ENCODE measurements at places on chromosomes 2 and 18. TPM values are rescaled to one million over a fixed set of nuclear protein-coding genes. Genes with fewer than 3 reads are reported as not detected.

TDRD15 gene
- total RNA-seq, result not detected

DOK6 gene
- total RNA-seq, result 14.1 TPM

ARHGAP28 gene
- total RNA-seq, result 0.03 TPM

LAMA1 gene
- total RNA-seq, result 92.5 TPM

REG3A gene
- total RNA-seq, result not detected

TMEM37 gene
- total RNA-seq, result not detected

KCTD1 gene
- total RNA-seq, result 14.9 TPM

ECEL1 gene
- total RNA-seq, result not detected

Measured in smooth muscle cell of the pulmonary artery (primary cell).